ENCODE measurements at places on chromosomes 12 and 14.
A peak's percentile ranks its signal among the peaks of the same experiment; 100 is the strongest.

DNA sequence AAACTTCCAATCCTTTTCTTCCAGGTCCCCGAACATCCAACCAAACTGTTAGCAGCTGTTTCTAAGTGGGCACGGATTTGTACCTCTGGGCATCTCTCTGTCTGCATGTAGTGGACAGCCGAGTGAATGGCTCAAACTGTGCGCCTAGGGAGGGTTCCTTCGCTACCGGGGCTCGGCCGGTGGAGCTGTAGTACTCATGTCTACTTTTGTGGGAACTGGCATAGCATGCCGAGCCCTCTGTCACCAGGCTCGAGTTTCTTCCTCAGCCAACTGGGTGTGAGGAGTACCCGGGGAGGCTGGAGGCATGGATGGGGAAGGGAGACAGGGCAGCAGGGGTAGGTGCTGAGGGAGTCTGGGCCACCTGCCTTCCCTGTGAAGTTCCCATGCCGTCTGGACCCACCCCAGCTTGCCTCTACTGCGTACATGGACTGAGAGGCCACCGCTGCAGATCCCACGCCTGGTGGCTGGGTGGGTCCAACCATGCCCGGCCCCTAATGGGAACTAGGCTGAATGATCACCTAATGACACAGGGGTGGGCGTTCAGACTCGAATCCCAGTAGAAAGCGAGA lies 23.0 kb downstream of the TNFAIP2 start:
- DNase-seq, result no peak

GRCh38 chr12:78191611-78192010 lies 360.9 kb downstream of the NAV3 start:
- DNase-seq, result no peak

GRCh38 chr14:77124345-77125280 lies 17.0 kb downstream of the ZDHHC22 start:
- peak; percentile 47 for DNase-seq

- DNase-seq, result no peak
Observed at GRCh38 chr12:30111719-30112118, 328.0 kb upstream of the TMTC1 start.

- no peak for DNase-seq
Observed at GRCh38 chr12:131963381-131963780, 13.6 kb downstream of the EP400 start.

DNA sequence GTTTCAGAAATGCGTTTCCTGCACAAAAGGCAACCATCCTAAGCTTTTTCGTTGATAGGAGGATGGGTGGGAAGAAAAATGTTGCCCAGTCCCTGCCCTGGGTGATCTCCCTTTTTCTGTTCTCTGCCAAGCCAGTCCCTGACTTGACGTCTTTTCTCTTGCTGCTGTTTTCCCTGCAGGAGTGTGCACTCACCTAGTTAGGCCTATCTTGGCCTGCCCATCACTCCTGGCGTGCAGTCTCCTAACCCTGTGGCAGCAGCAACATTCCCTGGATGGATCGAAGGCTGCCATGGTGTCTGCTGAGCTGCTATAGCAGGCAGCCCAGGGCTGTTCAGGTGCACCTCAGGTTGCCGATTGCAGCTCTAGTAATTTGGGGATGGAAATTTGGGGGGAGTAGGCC lies 1.2 kb downstream of the UNC119B start:
- DNase-seq, result no peak

- DNase-seq, result no peak
Observed at GRCh38 chr12:42985506-42985905, 396.0 kb upstream of the PRICKLE1 start.

- DNase-seq, result no peak
Observed at GRCh38 chr14:84789012-84789411, 740.9 kb upstream of the FLRT2 start.

DNA sequence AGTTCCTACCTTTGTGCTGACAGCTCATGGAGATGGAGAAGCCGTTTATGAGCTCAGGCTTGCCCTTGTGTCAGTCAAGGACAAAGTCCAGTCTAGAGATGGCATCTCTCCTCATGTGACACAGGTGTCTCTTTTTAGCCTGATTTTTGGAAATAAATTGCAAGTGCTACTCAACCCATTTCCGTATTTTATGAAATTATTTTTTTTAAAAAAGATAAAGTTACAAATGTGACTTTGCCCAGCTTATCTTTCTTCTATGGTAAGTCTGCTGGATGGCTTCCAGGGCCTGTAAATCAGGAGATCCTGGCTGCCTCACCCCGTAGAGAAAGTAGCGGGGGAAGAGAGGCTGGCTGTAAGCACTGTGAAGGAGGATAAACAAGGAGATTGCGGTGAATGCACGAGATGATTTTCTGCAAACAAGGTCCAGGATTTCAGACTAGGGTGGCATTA lies 169.7 kb downstream of the MYRFL start:
- DNase-seq, result no peak

Measured in hematopoietic multipotent progenitor cell treated with erythropoietin and hydrocortisone succinate and interleukin-3 and kit ligand, for 15 days (in vitro differentiated cells).